ENCODE measurements at places on chromosomes 4 and X. TPM values are rescaled to one million over a fixed set of nuclear protein-coding genes. Genes with fewer than 3 reads are reported as not detected.

DNA sequence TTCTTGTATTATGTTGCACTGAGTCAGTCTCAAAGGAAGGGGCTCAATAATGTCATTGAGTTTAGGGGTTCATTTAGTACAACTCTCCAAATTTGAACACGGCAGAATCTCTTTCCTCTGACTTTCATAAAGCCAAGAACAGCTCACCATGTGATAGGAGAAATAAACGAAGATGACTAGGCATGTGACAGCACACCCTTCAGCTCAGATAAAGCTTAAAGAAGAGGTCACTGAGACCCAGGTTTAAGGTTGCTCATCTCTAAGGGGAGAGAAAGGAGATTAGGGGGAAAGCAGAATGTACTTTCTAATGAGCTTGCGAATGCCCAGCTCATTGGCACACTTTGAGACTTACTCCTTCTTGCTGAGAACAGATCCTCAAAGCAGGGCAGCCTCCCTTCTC is 89.0 kb downstream of the PLAC1 start:
- no peak for DNase-seq

DNA sequence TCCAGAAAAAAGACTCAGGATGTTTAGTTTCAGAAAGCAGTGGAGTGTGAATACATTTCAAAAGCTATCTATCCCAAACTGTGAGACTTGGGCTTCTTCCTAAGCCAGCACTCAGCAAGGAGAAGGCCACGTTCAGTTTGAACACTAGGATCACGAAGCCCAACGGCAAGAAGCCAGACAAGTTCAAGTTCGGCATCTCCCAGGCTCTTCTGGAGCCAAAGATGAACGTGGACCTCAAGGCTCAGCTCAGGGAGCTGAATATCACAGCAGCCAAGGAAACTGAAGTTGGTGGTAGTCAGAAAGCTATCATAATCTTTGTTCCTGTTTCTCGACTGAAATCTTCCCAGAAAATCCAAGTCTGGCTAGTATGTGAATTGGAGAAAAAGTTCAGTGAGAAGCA is 7.6 kb downstream of the PLAC1 start:
- no peak for DNase-seq

DNA sequence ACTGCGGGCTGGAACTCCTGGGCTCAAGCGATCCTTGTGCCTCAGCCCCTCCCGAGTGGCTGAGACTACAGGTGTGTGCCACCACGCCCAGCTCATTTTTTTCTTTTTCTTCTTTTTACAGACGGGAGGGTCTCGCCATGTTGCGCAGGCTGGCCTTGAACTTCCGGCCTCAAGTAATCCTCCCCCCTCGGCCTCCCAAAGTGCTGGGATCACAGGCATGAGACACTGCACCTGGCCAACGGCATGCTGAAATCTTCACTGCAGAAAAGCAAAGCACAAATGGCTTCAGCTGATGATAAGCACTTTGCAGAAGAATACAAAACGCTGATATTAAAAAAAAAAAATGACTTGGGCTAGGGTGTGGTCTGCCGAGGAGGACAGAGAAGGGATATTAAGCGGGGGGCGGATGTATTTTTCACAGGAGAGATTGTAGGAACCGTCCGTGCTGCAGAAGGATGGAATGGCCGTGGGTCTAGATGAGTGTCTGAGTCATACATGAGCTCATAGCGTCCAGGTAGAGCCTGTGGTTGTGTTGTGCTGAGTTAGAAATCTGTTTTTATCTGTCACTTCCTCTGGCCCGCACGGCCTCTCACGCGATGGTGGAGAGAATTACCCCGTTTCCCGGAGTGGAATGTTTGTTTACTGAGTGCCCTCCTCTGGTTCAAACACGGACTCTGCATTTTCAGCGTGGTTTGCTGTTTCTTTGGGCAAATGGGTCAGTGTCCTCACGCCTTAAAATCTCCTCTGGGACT is 8.5 kb upstream of the AKAP17A start:
- peak; percentile 26 for DNase-seq

DNA sequence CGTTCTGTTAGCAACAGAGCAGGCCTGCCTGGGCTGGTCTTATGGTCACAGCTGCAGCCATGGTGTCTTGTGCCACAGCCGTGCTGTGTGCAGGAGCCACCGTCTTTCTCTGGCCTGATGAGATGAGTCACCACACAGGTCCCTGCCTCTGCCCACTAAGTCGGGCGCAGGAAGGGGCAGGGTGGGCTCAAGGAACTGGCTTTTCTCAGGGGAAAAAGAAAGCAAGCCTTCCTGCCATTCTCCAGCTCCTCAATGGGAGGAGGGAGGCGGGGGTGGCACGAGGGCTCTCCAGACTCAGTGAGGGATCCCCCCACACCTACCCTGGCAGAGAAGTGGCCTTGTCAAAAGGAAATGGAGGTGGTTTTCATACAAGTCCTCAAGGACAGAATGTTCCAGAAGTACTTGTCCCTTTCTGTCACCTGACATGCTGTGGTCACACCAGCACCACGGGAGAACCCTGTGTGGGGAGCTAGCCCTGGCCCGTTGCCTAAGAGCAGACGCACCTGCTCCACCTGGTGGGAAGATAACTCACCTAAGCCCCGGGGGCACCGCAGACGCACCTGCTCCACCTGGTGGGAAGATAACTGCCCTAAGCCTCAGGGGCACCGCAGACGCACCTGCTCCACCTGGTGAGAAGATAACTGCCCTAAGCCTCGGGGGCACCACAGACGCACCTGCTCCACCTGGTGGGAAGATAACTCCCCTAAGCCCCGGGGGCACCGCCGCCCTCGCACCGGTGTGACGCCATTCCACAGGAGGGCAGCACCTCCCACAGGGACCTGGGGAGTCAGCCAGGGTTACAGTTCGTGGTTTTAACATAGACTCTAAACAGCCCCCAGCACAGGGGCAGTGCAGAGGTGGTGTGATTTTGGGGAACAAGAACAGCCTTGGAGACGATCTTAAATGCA is 18.5 kb downstream of the UVSSA start:
- DNase-seq = peak; percentile 54

- no peak for DNase-seq
Observed at GRCh38 chr4:3636646-3637320, 104.6 kb upstream of the LRPAP1 start.

DNA sequence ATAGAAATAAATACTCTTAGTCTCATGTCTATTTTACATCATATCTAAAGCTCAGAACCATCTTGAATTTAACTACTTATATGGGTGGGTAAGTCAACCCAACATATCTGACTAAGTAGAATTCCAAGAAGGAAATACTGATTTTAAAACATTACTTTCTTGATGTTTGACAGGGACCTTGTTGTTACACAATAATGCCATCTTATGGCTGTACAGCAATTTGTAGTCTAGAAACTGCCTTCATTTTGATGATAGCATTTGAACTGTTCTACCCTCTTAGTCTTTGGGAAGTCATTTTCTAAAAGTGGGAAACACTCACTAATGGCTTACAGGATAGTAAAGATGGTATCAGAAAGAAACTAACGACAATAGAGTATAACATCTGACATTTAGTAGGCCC is 929.5 kb downstream of the DMD start:
- DNase-seq = no peak

HSD17B13 gene
- total RNA-seq = not detected

GAGE12G gene
- total RNA-seq = not detected

GRCh38 chrX:123331859-123332258 is 147.8 kb downstream of the GRIA3 start:
- DNase-seq = no peak

DIPK2B gene
- not detected for total RNA-seq

DNA sequence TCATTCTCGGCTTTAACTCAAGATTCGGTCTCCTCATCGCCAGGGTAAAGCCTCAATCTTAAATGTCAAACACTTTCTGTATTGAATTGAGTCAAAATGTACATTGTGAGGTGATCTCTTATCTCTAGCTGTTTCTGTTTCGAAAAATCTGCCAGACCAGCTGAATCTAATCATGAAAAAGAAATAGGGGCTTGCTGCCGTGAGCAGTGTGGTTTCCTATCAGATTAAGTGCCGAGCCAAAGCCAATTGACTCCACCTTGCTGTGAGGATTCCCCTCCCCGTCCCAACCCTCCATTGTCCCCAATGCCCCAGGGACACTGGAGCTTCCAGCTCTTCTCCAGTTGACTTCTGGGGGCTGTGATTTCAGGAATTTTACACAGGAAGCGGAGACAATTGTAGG is 12.5 kb upstream of the CRLF2 start:
- peak; percentile 45 for DNase-seq

VCX gene
- not detected for total RNA-seq

DNA sequence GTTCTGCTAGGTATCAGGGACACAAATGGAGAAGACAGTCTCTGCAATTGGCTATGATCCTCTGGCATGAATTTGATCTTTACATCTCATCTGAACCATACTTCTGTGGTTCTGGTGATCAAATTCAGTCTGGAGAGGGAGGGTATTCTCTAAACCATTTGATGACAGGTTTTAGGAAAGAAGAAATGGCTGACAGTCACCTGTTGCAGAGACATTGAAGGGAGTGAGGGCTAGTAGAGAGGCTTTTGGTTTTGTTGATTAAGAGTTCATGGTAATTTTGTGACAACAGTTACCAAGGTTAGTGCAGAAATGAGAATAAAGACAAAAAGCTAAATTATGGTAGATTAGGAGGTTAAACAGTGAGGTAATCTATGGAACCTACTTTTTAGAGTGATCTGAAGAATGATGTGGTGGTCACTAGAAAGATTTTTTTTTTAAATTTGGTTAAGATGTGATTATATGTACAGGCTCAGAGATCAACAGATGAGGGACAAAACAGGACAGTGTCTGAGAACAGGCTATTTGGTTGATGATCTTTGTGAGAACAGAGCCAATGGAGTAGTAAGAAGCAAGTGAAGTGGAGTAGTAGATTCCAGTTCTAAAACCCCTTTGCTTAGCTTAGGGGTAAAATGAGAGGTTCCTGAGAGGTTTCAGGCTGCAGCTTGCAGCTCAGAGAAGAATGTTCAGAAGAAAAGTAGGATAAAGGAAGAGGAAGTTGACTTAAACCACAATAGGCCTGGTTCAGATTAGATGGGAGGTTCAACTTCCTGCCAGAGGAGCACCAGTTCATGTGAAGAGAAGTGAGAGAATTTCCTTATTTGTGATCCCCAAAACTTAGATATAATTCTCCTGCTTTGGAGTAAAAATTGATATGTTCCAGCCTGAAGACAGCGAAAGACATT is 34.7 kb downstream of the VSIG4 start:
- DNase-seq = no peak

- DNase-seq = no peak
Observed at GRCh38 chrX:37752936-37753335, 26.9 kb upstream of the CYBB start.

DNA sequence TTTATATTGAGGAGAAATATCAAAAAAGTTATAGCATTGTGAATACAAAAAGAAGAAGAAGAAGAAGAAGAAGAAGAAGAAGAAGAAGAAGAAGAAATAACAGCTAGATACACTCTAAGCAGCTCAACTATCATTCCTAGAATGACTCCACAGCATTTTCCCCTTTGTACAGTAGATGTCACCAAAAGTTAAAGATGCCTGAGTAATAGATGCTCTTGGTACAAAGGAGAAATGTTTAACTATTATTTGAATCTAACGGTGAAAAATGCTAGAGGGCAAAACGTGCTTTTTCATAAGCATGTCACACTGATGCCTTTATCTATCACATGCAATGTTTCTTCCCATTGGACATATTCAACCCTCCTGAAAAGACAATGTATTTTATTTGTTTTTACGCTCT is 178.4 kb upstream of the GPRIN3 start:
- no peak for DNase-seq

- DNase-seq = no peak
Observed at GRCh38 chr4:74632634-74633033, 161.7 kb downstream of the BTC start.

ALPK1 gene
- total RNA-seq = 0.49 TPM

DNA sequence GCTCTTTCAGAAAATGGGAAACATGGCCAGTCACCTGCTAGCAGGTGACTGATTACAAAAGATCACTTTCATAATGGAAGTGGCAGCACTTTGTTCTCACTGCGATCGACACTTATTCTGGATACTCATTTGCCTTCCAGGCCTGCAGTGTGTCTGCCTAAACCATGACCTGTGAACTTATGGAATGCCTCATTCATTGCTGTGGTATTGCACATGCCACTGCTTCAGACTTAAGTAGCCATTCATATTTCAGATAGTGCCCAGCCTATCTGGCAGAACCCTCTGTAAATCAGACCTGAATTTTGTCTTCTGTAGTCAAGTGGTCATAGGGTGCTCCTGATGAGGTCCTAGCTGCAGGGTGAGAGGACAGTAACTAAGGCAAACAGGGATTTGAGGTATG is 23.3 kb upstream of the MGST2 start:
- no peak for DNase-seq

DNA sequence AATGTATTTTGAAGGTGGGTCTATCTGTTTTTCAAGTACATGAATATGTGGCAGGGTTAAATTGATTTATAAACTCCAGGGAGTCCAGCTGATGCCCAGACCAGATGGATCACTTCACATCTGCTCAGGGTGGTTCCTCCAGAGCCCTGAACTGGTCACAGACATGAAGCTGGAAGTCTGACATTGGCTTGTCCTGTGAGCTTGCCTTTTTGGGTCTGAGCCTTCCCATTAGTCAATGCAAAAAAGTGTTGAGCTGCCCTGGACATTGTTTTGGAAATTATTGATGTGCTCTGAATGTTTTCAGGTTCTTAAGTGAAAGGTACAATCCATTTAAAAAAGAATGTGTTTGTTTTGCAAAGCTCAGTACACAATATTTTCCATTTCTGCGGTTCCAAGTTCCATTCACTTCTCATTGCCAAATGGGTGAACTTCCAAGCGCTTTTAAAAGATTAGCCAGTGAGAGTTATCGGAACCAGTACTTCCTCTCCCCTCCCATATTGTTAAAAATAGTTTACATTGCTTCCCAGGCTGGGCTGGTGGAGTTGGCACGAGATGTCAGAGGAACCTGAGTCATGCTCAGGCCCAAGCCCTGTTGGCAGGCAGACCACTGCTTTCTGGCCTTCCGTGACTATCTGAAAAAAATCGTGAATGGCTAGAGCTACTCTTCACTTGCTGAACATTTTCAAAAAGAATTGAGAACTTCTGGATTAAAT is 52.1 kb downstream of the PDGFRA start:
- peak; percentile 11 for DNase-seq

DNA sequence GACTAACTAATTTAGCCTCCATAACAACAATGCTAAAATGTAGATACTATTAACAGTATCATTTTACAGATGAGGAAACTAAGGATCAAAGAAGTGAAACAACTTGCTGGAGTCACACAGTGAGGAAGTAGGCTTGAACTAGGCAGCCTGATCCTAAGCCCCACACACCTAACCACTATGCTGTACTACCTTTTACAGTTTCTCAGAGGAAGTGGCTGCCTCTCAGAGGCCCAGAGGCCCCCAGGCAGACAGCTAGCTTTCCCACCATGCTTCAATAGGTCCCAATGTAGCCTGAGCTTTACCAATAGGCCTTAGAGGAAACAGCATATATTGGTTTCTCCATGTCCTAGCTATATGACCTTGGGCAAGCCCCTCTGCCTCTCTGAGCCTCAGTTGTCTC is 69.4 kb upstream of the PJA1 start:
- DNase-seq = no peak
